ENCODE measurements at places on chromosomes 7 and 10.

- DNase-seq = no peak
Measured at GRCh38 chr10:129969911-129970464, 5.9 kb upstream of the EBF3 start.

- peak; percentile 24 for DNase-seq
Measured at GRCh38 chr10:26780106-26780792, 80.5 kb downstream of the ABI1 start.

DNA sequence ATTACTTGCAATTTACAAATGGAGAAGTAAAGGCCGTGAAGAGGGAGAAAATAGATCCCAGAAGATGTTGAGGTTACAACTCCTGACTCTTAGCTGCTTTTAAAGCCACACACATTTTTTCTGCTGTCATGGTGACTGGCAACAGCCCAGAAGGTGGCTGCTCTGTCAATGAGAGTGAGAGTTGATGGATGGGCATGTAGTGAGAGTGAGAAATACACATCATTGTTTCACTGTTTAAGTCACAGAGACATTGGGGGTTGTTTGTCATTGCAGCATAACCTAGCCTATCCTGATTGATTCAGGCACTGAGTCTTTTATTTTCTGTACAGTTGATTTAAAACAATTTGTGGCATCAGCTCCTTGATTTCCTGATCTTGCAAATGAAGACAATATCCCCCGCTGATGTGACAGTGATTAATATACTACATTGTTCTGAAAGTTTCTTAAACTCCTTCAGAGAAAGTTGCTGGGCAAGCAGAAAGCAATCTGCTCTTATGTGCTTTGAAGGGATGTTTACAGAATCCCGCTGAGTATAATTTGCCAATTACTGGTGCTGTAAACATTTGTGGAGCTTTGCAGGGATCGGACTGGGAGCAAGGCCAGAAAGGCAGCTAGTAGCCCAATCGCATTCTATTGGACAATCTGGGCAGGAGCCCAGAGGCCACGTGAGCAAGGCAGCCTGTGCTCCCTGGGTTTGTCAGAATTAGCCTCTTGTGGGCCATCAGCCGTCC lies 229.6 kb downstream of the PRPF18 start:
- DNase-seq = peak; percentile 28

DNA sequence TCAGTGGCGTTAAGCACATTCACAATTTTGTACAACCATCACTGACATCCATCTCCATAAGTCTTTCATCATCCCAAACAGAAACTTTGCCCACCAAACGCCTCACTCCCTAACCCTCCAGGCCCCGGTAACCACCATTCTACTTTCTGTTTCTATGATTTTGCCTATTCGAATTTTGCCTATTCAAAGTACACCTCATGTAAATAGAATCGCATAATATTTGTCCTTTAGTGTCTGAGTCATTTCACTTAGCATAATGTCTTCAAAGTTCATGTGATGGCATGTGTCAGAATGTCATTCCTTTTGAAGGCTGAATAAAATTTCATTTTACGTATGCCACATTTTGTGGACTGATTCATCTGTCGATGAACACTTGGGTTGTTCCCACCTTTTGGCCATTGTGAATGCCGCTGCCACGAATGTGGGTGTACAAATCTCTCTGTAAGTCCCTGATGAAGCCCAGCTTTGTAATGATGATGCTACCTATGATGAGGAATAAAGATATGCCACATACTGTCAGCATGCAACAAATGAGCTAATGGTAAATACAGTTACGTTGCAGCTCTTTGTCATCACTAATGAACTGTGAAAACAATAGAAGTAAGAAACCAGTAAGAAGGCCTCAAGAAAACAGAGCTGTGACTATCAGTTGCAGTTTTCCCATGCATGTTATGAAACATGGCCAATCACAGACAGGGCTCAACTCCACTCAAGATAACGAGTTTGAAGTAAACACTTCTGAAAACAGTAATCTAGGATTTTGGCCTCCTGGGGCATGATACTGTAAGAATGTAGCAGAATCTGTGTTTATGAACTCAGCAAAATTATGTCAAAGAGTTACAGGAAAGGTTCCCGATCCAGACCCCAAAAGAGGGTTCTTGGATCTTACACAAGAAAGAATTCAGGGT lies 120.0 kb downstream of the ADAM12 start:
- DNase-seq = no peak

DNA sequence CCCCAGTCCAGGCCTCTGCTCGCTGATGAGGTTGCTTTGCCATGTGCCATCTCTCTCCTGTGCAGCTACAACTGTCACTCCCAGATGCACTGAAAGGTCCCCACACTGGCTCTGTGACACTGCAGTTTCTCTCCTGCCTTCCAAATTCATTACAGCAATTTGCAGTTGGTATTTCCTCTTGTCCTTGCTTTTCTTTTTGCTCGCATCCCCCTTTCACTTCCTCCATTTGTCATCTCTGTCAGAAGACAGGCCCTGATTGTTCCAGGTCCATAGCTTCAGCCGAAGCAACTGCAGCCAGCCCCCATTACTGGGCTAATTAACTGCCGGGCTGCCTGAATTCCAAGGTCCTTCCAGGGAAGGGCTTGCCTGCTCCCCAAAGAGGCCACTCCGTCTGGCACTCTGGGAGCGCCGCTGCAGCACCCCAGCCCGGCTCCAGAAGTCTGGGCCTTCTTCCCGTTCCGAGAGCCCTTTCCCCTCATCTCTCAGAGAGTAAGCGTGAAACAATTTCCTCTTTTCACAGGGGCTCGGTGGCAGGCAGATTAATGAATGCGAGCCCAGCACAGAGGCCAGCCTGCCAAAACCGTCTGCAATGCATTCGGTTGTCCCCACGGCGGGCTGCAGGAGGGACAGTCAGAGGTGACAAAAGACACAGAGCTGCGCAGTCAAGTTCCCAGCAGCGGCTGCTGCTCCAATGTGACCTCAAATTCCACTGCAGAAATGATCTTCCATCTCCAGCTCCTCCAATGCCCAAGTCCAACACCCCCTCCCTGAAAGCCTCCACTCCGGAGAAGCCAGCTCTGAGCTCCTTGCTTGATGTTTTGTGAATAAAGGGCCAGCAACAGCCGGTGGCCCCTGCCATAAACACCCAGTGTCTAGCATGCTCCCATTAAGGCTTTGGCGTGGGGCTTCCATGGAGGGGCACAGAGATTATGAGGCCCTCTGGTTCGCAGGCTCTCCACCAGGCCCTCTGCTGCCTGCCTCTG lies 279.4 kb upstream of the HABP2 start:
- DNase-seq = no peak

DNA sequence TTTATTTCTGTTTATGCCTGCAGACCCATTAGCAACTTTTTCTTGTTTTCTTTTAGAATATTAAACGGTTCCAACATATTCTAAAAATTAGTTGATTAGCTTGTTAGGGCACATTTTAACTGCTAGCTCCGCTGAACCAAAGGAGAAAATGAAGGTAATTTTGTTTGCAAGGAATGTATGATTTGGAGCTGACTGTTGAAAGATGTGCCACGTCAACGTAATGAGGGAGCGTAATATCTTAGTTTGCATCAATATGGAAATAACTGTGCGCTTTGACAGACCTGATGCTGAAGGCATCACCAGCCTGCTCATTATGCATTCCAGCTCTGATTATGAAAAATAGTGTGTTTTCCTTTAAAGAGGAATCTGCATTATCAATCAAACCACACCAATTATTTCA lies 102.0 kb upstream of the CTBP2 start:
- no peak for DNase-seq

DNA sequence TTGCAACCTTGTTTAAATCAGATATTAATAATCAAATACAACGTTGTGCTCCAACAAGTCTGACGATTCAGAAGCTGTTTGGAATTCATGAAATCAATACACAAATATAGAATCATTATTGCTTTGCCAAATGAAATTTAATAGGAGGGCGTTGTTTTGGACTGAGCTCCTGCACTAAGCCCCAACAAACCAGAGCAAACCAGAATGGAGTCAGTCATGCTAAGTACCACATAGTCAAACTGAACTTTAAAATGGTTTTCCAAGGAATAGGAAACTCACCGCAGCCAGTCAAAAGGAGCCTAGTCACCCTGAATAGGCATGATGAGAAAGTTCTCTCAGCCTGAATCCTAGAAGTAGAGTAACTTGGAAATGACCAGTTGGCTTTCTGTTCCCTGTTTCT lies 53.7 kb downstream of the HACD1 start:
- no peak for DNase-seq

- no peak for DNase-seq
Measured at GRCh38 chr7:18151422-18151821, 123.8 kb upstream of the PRPS1L1 start.

- DNase-seq = no peak
Measured at GRCh38 chr7:105690325-105690945, 109.1 kb upstream of the EFCAB10 start.

- peak; percentile 48 for DNase-seq
Measured at GRCh38 chr7:90892213-90892612, 296.1 kb downstream of the CDK14 start.

DNA sequence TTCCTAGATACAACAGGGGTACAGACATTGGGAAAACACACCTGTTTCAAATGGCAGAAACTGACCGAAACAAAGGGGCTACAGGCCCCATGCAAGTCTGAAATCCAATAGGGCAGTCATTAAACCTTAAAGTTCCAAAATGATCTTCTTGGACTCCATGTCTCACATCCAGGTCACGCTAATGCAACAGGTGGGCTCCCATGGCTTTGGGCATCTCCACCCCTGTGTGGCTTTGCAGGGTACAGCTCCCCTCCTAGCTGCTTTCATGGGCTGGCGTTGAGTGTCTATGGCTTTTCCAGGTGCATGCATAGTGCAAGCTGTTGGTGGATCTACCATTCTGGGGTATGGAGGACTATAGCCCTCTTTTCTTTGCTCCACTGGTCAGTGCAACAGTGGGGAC lies 248.1 kb upstream of the RHOBTB1 start:
- DNase-seq = no peak

DNA sequence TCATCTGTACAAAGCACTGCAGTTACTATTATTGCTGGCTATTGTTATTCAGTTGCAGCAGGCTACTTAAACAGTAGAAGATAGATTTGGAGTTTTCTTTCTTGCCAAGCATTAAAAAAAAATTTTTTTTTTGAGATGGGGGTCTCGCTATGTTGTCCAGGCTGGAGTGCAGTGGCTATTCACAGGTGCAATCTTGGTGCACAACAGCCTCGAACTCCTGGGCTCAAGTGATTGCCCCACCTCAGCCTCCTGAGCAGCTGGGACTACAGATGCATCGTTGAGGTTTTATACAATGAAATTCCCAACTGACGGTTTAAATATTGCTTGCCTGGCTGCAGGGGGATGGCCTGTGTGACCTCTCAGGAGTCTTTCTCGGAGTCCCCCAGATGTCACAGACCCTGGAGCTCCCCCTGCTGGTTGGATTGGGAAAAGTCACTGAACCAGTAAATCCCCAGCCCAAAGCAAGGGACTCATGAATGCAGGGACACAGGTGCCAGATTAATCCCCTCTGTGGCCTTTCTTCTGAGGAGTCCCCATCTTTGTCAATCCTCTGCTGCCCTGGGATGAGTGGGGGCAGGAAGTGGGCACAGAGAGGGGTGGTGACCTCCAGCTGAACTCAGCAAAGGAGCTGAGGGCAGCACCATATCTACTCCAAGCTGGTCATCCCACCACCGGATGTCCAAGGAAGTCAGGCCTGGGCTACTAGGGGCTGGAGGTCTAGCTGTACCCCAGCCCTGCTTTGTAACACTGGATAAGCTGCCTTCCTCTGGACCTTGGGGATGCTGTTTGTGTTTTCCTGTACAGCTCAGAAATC lies 149.6 kb downstream of the C10orf105 start:
- DNase-seq = peak; percentile 64

DNA sequence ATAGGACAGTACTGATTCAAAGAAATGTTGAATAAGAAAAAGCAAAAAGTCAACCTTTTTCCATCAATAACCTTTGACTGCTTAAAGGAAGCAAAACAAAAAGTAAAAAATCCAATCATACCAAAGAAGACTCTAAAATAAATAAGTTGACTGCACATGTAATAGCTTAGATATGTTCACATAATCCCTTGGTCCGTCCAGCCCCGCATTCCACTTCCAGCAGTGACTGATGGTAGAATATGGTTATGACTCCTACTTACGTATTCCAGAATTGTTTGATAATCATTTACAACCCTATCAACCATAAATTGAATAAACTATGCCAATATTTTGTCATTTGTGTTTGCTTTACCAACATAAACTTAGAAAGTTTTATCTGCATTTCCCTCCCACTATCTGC lies 77.9 kb downstream of the CTNNA3 start:
- no peak for DNase-seq

- DNase-seq = peak; percentile 70
Measured at GRCh38 chr7:150379441-150380379, 580 bp downstream of the ZNF775 start.

- DNase-seq = no peak
Measured at GRCh38 chr10:75736151-75736640, 304.8 kb downstream of the LRMDA start.

GRCh38 chr7:50728184-50728583 lies 54.5 kb downstream of the GRB10 start:
- DNase-seq = no peak

DNA sequence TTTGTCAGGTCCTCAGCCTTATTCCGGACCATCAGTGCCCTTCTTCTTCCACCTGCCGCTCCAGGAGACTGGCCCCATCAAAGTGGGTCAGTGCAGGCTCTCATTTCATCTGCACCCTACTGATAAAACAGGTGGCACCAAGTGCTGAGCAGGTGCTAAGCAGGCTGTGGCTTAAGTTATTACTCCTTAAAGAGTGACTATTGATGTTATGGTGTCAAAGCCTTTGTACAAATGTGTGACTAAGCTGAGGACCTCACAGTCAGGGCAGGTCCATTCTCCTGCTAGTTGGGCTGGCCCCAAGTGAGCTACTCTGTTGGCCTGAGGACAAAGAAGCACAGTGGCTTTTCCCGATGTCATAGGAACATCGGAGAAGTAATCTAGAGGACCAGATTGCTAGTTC lies 11.2 kb upstream of the CALD1 start:
- no peak for DNase-seq

DNA sequence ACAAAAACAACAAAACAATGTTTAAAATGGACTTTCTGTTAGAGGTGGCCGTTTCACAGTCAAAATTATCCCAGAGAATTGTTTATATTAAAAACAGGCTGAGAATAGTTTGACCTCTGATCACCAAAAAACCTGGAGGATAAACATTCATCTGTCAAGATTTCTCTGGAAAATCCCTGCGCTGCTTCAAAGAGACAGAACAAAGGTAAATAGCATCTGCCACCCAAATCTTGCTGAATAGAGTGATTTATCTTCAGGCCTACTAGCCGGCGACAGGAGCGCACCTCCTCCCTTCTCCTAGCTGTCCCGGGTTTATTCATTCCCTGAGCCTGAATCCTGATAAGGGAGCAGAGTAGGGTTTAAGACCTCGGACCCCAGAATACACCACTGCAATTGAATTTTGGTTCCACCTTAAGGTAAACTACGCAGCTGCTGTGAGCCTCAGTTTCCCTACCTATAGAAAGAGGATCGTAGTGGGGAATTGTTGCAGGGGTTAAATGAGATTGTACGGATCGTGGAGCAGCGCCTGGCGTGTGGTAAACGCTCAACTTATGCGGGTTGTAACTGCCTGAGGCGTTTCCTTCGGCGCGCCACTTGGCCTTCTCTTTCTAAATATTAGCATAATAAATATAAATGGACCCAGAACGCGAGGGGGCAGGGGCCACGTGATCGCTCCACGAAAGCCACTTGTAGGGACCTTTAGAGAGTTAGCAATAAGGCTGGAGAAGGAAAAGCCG lies 498 bp upstream of the ST7 start:
- peak; percentile 74 for DNase-seq

GRCh38 chr7:152986376-152986775 lies 226.8 kb downstream of the ACTR3B start:
- DNase-seq = no peak

GRCh38 chr10:47303866-47304265 lies 3.9 kb downstream of the GDF10 start:
- DNase-seq = no peak

GRCh38 chr7:7190142-7190541 lies 7.8 kb downstream of the C1GALT1 start:
- DNase-seq = no peak

GRCh38 chr10:44780426-44780825 lies 130.7 kb upstream of the TMEM72 start:
- DNase-seq = no peak
